ENCODE measurements at places on chromosomes 5 and 9. TPM values are rescaled to one million over a fixed set of nuclear protein-coding genes. Genes with fewer than 3 reads are reported as not detected.
A peak's percentile ranks its signal among the peaks of the same experiment; 100 is the strongest.

Gene CBY3
- total RNA-seq: not detected

Gene PCDHB8
- total RNA-seq: not detected

Gene EDIL3
- 7.8 TPM for total RNA-seq

Gene DPP7
- total RNA-seq: 2.6 TPM

Gene CDKN2A
- total RNA-seq: not detected

DNA sequence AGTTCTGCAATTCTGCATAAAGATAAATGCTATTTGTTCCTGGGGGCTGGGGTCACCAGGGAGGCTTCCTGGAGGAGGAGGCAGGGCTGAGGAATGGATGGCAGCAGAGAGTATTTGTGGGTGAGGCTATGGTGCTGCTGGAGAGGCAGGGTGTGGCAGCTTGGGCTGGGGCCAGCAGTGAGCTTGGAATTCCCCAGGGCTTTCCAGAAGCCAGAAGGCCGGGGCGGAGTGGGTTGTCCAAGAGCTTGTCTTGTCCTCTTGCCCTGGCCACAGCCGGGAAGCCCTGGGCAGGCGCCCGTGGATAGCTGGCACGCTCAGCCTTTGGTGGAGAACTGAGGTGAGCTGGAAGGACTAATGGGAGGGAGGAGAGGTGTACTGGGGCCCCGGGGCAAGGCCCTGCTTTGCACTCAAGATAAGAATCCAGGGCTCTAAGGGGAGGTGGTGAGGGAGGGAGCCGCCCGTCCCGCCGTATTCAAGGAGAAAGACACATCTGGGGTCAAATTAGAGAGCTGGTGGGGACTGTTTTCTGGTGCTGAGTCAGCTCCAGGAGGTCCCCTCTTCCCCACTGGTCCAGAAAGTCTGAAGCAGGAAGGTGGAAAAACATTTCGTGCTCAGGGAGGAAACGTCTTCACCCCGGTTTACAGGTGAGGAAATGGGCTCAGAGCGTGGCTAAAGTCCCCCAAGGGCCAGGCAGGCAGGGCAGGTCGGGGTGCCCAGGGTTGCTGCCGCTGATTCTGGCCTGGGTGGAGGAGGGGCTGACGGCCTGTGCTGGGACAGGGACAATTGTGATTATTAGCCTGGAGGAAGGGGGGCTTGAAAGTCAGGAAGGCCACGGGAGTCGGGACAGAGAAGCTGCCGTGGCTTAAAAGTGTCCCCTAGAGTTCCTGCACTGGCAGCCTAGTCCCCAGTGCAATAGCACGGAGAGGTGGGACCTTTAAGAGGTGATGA lies 26.9 kb upstream of the CNOT6 start:
- DNase-seq: no peak

DNA sequence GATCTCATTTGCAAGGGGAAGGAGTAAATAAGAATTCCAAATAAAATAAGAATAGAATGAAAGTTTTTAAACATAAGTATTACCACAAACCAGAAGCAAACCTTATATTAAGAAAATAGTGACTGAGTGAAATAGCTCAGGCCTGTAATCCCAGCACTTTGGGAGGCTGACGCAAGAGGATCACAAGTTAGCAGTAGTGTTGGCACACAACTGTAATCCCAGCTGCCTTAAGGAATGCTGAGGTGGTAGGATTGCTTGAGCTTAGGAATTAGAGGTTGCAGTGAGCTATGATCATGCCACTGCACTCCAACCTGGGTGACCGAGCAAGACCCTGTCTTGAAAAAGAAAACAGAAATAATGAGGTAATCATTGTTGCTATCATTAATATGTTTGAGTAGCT lies 47.0 kb downstream of the APC start:
- no peak for DNase-seq

- no peak for DNase-seq
These were observed 9.5 kb downstream of the SPRY4 start for GRCh38 chr5:142315096-142315900.

GRCh38 chr9:135224921-135225541 lies 137.6 kb downstream of the OLFM1 start:
- peak; percentile 77 for DNase-seq

DNA sequence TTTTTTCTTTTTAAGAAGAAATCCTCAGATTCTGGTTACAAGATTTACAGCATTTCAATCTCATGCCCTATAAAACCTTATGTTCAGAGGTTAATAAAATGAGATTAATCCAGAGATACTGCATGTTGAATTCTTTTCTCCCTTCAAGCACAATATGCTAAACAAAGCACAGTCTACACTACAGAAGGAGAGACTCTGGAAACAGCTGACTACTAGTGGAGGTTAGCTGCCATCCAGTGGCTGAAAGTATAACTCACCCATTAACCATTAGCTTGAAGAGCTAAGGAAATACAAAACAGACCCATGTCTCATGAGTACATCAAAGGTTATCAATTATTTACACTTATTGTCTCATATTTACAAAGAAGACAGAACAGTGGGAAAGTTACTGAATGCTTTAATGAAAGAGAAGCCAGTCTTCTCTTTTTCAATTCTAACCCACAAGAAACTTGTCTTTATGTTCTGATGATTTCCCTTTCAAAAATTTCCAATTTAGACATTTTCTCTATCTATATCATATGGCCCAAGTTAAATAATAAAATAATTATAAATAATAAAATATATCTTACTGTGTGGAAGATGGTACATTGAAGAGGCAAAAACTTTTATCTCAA lies 12.7 kb upstream of the DNAH5 start:
- peak; percentile 79 for DNase-seq

- DNase-seq: no peak
These were observed 78.5 kb upstream of the LRRTM2 start for GRCh38 chr5:138953387-138954256.

GRCh38 chr5:171806976-171807747 lies 21.5 kb downstream of the SMIM23 start:
- peak; percentile 11 for DNase-seq

GRCh38 chr9:16871336-16872151 lies 1.1 kb upstream of the BNC2 start:
- DNase-seq: peak; percentile 67

GRCh38 chr9:124504530-124505005 lies 2.6 kb downstream of the NR5A1 start:
- DNase-seq: peak; percentile 59

DNA sequence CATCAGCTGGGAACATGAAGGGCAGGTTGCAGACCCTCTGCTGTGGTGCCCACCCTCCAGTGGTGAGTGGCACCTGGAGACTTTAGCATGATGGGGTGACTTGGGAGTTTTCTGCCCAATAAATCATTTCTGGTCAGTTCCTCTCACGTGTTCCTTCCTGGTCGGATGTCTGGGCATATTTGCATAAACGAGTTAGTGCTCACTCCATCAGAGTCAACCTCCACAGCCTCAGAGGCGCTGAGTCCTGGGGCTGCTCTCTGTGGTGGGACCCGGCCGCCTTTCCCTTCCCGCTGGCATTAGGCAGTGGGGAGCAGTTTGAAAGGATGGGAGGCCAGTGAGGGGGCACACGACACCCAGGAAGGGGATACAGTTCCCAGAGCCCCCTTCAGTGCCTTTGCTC lies 114.0 kb upstream of the FCN2 start:
- no peak for DNase-seq

Measured in neural progenitor cell (in vitro differentiated cells).